ENCODE measurements at places on chromosomes 3 and 15.
A peak's percentile ranks its signal among the peaks of the same experiment; 100 is the strongest.

DNA sequence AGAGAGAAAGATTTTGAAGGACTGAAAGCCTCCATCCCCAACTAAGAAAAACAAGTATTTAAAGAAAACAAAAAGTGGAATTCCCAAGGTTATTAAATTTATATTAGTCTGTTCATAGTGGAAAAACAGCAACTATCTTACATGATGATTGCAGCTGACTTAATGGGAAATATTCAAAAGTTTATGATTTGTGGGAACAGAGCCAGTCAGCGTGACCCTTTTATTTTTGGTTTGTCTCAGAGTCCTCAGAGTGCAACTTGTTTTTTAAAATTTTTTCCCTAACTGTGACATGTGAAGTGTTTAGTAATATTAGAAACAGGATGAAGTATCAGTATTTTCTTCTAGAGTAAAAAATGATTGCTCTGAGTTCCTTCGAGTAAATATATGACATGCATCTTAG lies 441.9 kb upstream of the MCTP2 start:
- DNase-seq: no peak

DNA sequence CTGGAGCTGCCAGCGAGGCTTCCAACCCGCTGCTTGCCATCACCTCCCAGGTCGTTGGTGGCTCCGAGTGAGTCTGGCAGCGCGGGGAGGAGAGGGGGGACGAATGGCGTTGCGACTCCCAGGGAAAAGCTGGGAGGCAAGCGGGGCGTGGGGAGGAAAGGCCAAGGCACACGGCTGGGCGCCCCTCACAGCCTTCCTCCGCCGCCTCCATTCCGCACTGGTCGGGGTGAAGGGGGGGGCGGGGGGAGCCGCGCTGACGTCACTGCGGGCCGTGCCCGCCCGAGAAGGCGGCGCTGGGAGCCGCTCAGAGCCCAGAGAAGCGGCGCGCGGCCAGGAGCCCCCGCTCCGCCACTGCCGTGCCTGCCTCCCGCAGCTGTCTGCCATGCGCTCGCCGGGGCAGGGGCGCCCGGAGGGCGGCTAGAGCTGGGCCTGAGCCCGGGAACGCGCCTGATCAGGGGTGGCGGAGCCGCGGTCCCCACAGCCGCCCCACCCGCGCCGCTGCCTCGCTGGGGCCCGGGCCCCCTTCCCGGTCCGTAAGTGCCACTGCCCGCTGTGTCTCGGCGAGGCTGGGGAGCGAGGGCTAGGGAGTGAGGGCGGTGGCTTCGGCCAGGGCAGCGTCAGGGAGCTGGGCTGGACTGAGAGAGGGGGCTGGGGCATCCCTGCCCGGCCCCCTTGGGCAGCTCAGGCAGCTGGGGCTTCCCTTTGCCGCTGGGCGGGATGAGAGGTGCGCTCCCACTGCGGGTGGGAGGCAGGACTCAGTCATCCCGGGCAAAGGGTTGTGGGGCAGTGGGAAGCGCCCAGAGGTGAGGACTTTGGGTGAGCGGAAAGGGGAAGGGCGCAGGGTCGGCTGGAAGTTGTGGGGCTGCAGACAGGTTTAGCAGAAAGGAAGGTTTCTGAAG lies 27.8 kb upstream of the POLG start:
- DNase-seq: no peak

- DNase-seq: no peak
These were observed 6.0 kb downstream of the GNB5 start for GRCh38 chr15:52185151-52185561.

DNA sequence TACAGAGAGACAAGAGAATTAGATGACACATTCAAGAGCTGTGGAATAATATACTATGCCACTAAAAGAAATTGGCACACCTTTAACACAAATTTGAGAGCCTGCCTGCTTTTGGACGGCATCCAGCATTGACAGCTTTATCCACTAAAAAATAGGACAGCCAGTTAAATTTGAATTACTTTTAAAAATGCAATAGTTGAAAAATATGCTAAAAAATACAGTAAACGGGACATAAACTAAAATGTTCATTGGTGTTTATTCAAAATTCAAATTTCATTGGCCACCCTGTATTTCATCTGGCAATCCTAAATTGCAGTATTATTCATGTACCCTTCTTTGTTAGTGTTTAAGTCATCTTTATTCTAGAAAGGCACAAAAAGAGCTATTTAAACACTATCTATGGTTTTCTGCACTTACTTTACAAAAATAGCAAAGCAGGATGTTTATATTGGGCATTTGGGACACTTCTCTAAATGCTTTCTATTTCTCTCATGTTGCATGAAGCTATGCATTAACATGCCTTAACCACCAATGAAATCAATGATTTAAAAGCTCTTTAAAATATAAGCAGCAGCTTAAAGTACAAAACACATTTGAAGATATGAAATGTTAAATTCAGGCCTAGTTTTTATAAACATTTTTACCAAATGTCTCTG lies 160.1 kb downstream of the NEK10 start:
- DNase-seq: no peak

GRCh38 chr3:146156666-146157314 lies 4.2 kb downstream of the PLOD2 start:
- no peak for DNase-seq

GRCh38 chr15:90291679-90292356 lies 26.3 kb downstream of the NGRN start:
- no peak for DNase-seq

DNA sequence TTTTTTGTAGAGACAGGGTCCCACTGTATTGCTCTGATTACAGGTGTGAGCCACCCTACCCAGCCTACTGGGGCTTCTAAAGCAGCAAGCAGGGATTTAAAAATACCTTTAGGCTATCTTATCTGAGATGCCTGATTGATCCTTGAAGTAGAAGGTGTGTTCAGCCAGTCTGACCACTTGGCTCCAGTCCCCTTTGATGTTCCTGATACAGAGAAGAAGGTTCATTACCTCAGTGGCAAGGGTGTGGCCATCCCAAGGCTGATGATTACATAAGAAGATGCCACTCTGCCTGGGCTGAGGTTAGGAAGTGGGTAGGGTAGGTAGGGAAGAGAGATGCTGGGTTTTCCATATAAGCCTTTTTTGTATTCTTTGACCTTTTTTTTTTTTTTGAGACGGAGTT lies 11.2 kb upstream of the DCAF1 start:
- DNase-seq: no peak

DNA sequence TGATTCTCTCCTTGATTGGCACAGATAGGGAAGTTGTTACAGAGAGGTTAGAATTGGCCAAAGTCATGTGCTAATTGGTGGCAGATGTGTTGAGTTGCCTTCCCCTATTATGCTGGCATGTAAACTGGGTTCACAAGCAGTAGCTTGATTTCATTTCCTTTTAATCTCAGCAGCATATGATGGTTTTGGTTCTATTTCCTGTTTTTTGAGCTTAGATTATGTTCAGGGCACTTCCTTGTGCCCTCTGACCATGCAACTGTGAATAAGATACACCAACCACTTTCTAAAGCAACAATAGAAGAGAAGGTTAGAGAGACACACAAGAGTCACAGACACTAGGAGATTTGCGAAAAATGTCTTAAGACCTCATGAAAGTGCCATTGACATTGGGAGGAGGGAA lies 16.5 kb downstream of the HPS3 start:
- DNase-seq: peak; percentile 29

DNA sequence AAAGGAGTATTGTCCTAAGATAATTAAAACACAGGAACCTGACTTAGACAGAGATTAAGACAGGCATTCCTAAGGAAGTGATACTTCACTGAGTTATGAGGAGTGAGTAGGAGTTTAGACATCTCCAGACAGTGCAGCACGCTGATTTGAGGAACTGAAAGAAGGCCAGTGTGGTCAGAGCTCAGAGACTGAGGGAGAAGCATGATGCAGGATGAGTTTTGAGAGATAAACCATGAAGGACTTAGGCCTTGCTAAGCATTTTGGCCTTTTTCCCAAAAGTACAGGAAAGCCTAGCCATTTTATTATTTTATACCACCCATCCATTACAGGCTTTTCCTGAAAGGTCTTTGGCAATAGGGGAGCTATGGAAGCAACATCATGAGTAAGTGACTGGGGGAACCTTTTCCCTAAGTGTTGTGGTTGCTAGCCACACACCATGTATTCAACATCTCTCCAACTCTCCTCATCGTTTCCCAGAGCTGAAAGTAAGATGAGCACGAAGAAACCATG lies 375.6 kb upstream of the TPRG1 start:
- no peak for DNase-seq

GRCh38 chr3:125651244-125651643 lies 55.9 kb upstream of the OSBPL11 start:
- DNase-seq: no peak
